ENCODE measurements at places on chromosomes 7 and 10.
A peak's percentile ranks its signal among the peaks of the same experiment; 100 is the strongest.

DNA sequence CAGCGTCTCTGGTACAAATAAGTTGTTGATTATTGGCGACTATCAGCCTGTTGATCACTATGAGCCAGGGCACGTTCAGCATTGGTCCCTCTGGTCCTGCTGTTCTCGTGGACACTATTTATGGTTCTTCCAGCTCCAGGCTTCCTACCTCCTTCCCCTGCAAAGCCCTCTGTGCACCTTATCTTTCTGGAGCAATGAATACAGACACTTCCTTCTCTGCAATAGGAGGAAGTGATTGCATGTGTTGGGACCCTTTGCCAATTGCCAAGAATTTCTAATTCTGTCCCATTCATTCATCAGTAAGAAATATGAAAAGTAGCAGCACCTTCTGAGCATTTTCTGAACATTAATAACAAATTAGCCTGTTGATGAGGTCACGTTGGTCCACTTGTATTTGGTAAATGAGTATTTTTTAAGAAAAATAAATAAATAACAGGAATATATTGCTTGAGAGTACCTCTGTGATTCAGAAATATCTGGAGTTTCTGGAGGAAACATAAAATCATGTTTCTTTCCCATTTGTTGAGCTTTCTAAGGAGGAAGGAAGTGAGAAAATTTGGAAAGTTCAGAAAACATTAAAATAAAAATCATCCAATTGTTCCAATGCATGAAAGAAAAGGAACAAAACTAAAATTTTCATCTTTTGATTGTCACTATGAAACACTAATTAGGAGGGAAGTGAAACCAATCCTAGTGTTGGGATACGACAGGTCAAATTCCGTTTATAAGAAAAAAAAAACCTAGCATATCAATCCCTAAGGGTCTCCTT is 259.1 kb upstream of the KLF6 start:
- DNase-seq: no peak

- DNase-seq: no peak
Measured at GRCh38 chr7:88480896-88481295, 174.2 kb upstream of the STEAP4 start.

GRCh38 chr10:32105782-32106382 is 49.7 kb upstream of the KIF5B start:
- DNase-seq: no peak

DNA sequence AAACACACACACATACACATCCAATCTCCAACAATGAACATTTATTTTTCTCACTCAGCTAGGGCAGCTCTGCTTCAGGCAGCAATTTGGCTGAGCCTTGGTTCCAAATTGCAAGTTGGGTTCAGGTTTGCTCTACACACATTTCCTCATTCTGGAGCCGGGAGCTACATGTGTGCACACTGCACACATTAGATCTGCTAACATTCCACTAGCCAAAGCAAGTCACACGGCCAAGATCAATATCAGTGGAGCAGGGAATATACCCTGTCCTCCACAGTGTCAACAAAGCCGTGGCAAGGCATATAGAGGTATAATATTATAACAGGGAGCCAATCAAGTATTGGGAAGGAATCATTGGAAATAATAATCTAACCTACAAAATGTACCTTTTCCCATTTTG is 57.5 kb upstream of the PPP1R3C start:
- DNase-seq: no peak

DNA sequence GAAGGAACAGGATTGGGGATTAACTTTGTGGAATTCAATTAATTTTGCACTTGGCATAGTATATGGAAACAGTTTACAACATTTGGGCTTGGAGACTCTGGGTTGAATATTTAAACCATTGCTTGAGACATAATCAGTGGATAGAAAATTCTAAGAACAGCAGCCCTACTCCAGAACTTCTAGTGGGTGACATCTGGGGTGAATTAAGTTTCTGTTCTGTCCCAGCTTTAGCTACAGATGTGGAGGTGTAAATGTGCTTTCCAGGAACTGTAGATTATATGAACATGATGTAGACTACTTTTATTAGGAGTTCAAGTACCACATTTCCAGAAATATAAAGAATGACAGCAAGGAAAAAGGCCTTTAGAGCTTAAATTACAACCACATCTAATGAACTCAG is 51.9 kb upstream of the SKAP2 start:
- DNase-seq: no peak

- no peak for DNase-seq
Measured at GRCh38 chr7:152074673-152075072, 49.2 kb downstream of the GALNT11 start.

GRCh38 chr10:13219685-13220670 is 14.2 kb downstream of the UCMA start:
- DNase-seq: no peak

DNA sequence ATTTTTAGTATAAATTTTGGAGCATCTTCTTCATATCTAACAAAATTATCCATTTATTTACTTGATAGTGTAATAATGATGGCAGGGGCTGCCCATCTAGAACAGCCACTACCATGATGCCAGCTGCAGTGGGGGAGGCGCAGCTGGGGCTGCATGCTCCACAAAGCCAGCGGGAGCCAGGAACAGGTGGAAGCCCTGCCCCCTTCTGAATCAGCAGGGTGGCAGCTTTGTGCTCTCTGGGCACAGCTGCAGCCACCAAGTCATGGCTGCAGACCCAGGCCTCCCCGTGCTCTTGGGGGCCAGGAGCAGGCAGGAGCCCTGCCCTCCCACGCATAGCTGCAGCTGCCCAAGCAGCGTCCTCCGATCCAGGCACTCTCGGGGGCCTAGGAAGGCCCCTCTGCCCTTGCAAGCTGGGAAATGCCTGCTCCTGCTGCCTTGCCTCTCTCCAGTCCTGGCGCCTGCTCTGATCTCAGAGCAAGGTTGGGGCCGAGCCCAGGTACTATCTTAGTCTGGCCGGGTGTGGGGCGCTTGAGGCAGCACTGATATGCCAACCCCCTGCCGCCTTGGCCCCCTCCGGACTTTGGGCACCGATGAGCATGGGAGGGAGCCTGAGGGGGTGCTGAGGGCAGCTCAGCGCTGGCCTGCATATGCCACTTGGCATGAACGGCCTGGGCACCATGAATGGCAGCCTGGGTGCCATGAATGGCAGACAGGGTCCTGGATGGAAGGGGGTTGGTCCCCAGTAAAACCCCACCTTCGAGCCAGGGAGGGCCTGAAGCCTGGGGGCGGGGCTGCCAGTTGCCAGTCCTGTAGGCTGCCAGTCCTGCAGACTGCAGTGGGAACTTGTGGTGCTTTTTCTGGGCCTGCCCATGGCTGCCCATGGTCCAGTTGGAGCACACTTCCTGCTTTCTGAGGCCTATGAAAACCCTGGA is 1110.8 kb upstream of the POT1 start:
- no peak for DNase-seq

- DNase-seq: no peak
Measured at GRCh38 chr7:149414745-149415390, 46.0 kb downstream of the ZNF777 start.

DNA sequence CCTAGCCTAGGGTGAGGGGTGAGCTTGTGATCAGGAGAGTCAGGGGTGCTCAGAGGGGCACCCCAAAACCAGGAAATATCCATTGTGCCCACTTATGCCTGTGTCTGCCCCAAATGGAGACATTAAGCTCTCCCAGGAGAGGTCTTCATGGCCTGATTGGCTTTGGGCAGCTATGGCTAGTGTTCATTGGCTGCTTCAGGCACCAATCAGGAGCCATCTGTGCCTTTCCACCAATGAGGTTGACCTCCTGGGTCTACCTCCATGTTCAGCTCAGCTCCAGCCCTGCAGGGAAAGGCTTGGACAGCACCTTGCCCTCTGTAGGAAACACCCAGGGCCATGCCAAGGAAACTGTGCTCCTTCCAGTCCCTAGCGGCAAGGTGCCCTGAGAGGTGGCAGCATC is 23.9 kb upstream of the HSPB1 start:
- DNase-seq: no peak

GRCh38 chr10:100184840-100185239 is 989 bp downstream of the ERLIN1 start:
- no peak for DNase-seq

DNA sequence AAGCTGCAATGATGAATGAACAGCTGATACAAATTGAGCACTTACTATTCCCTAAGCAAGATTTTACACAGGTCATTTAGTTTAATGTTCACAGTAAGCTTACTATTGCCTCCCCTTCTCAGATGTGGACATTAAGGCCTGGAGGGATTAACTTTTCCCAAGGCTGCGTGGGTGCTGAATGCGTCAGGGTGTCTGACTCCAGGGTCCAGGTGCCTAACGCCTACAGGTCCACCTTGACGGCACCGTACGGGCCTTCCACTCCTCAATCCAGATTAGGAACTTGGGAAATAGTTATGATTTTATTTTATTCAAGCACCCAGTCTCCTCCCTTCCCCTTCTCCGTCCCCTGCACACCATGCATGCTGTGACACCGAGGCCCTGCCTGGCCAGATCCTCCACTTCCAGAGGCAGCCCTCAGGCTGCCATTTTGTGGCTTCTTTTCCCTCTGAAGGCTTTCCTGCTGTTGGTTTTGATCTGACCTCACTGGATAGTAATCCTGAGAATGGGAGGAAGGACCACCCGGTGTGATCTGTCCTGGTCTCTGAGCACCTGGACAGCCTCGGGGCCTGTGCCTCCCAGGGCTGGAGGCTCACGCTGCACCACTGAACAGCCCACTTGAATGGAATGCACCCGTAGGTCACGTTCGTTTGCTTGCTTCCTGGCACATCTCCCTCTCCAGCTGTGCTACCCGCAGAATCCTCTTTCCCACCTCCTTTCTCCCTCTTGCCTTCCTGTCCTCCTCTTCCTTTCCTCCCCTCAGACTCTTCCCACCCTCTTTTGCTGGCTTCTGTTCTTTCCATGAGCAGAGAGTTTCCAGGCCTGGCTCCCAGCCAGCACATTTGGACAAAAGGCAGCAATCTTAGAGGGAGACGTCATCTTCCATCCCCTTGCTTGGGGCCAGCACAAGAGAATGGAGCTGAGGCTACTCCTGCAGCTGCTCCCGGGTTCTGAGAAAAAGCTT is 14.4 kb downstream of the DENND2A start:
- no peak for DNase-seq

- DNase-seq: no peak
Measured at GRCh38 chr7:95334447-95334846, 10.1 kb upstream of the PON1 start.

- DNase-seq: no peak
Measured at GRCh38 chr7:40604601-40605438, 470.0 kb downstream of the SUGCT start.

DNA sequence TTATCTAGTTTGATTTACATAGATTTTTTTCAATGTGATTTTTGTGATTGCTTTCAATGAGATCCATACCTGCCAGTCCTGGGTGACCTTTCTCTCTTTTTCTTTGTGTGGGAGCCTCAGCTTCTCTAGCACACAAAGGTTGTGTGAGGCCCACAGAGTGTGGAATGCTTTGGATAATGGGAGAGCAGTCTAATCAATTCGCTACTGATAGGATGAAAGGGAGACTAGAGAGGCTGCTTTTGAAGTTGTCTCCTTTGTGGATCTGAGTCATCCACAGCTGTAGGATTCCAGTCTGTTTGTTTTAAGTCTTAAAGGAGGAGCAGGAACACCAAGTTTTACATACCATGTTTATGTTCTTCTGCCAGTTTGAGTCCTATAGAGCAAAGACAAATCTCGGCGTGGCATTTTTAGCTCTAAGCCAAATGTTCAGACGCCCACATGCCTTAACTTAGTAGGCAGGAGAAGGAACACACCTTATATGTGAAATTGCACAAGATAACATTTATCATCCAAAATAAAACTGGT is 330.0 kb downstream of the ARL4A start:
- DNase-seq: no peak

DNA sequence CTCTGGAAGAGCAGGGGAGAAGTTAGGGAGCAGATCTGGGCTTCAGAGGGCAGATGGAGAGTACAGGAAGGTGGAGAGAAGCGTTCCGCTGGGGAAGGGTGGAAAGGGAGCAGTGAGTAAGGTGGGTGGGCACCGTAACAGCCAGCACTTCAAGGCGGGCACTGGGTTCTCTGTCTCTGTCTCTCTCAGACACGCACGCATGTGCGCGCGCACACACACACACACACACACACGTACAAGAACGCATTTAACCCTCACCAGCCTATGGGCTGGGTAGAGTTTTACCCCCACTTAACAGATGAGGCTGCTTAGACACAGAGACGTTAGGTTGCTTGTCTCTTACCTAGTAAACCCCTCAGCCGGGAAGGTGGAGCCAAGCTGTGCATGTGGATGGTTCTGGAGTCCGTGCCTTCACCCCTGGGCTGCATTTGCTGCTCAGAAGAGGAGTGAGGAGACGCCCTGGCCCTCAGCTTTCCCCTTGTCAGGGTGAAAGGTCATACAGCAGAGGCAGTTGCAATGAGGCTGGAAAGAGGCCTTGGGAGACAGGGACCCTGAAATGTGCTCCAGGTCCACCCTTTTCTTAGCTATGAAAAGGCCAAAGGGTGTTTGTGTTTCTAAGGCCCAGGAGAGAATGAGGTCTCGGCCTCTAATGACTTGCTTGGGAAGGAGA is 16.0 kb downstream of the ADCYAP1R1 start:
- no peak for DNase-seq

DNA sequence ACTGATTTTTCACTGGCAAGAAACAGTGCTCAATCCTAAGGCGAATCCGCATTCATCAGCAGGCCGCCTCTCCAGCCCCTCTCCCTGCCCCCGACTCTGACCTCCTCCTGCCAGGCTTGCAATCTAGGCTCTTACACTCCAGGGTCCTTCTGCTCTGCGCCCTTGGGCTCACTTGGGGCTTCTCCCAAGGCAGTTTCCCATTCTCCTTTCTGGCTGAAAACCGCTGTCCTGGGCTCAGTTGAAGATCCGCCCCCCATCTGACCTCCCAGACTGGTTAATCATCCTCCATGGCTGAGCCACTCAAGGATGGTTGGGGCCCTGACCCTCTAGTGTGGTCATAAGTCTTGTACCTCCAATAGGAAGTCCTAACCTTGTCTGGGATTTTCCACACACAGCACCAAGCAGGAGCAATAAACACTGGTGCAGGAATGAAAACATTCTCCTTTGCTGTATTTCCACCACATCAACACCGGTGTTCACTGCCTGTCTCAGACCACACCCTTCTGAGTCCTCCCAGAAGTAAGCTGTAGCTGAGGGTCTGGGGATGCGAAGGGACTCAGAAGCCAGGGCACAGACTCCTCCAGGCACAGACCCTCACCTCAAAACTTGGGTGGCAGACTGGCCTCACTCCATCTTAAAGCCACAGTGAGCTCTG is 42.4 kb downstream of the TNS3 start:
- DNase-seq: no peak

GRCh38 chr10:97494863-97495506 is 3.2 kb downstream of the MMS19 start:
- DNase-seq: no peak

DNA sequence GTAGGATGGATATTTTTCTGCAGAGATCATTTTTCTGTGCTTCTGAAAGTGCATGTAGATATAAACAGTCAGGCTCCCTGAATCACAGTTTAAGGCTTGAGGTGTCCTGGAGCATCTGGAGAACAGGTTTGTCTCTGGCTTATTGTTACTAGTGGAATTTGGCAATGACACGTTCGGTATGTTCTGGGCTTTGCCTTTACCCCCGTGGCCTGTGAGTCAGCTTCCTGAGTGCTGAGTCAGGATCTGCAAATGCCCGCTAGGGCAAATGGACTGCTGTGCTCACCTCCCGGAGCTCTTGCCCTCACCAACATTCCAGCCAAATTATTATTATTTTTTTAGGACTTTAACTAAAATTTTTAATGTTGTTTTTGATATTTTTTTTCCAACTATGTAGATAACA is 192.5 kb upstream of the PRSS1 start:
- DNase-seq: no peak

- no peak for DNase-seq
Measured at GRCh38 chr10:131942455-131942854, 39.3 kb downstream of the BNIP3 start.

GRCh38 chr10:73889014-73889413 is 14.7 kb upstream of the CAMK2G start:
- DNase-seq: peak; percentile 83

GRCh38 chr10:71086439-71087080 is 125.8 kb upstream of the UNC5B start:
- DNase-seq: no peak
